ENCODE measurements at places on chromosomes 3 and 15.

DNA sequence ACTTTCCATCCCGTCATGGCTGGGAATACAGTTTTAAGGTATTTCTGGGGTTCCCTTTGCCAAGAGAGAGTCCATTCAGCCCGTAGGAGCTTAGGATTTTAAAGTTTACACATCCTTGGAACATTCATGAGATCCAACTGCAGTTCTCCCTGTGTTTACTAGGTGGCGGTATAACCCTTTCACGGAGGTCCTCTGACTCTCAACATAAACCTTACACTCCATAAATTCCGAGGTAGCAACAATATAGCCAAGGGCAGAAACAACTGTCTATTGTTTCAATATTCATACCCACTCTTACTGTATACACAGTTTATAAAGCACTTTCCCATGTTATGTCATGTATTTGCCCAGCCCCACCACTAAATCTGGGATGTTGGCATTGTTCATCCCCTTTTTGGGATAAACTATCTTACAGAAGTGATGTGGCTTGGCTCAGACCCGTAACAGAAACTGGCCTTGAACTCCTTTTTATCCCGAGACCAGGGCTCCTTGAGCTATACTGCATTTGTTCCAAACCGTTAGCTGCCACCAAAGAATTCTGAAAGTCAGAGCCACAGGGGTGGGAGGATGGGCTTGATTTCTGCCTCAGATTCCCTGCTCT, 69.2 kb upstream of the COL6A5 start:
- peak; percentile 4 for DNase-seq

DNA sequence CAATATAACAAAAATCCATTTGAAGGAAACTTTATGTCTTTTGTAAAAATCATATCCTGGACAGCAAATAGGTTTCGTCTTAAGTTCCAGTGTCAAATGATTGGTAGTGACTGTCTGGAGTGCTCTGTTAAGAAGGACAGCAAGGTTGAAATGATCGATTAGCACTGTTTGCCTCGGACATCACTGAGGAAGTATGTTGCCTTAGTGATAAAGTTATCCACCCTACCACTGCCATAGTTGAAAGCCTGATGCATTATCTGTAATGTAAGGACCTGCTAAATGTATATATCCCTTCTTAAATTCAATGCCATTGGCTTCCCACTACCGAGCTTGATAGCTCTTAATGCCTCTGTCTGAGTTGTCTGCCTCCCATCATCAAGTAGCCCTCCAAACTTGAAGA, 70.0 kb downstream of the CFAP20DC start:
- DNase-seq: no peak

GRCh38 chr3:171748064-171748924, 62.0 kb downstream of the PLD1 start:
- no peak for DNase-seq

DNA sequence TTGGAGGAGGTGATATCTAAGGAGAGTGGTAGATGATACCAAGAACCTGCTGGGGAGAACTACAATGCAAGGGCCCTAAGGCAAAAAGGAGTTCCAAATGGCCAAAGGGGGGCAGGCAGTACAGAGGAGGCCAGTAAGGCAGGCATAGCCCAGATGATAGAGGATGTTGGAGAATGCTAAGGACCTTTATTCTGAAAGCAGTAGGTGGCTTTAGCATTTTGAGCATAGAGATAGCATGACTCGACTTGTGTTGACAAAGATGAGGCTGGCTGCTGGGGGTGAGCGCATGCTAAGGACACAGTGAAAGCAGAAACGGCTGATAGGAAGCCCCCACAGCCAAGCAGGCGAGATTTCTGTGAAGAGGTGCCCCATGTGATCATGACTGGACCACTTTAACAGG, 419.3 kb downstream of the ERC2 start:
- DNase-seq: no peak

- peak; percentile 77 for DNase-seq
These were observed 17.6 kb upstream of the CYP11A1 start for GRCh38 chr15:74384881-74385643.

GRCh38 chr3:32354362-32354778, 37.3 kb upstream of the CMTM7 start:
- no peak for DNase-seq

DNA sequence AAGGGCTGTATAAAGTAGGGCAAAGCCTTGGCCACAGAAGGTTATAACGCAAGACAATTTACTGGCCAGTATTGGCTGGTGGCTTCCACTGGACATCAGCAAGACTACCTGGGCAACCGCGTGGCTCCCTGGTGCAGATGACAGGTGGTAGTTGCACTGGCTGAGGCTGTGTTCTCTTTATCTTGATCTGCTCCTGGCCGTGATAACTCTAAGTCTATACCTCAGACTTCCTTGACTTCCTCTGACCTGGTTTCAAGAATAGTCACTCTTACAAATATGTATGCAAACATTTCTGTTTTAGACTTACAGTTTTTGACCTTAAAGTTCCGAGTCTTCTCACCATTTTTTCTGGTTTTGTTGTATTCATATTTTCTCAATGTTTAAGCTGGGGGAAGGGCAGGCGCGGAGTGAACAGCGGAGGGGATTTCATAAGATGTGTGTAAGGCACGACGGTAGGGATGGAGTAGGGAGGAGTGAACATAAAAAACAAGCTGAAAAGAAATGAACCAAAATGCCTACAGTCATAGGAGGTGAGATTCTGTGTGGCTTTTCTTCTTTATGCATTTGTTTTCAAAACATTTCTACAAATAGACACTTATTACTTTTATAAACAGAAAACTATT, 15.2 kb upstream of the TMEM212 start:
- DNase-seq: no peak

DNA sequence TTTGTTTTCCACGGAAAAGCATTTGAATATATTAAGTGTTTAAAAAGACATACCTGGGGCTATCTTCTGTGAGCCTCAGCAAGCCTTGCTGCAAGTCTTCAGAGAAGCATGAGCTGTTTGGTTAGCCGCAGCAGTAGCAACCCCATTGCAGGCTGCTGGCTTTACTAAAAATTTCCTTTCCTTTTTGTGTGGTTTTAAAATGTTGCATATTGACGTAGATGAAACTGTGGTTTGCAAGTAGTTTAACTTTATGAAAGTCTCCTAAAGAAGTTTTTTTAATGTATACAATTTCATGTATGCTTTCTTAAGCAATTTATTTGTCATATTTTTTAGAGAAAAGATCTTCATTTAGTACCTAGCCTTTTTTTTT, at the start of gene GPR171:
TSS of gene GPR171 (minus strand) at position 166 of the 370 bp plus-strand sequence. CDS start 3,830 bp downstream, outside the sequence.
- peak; percentile 68 for DNase-seq

DNA sequence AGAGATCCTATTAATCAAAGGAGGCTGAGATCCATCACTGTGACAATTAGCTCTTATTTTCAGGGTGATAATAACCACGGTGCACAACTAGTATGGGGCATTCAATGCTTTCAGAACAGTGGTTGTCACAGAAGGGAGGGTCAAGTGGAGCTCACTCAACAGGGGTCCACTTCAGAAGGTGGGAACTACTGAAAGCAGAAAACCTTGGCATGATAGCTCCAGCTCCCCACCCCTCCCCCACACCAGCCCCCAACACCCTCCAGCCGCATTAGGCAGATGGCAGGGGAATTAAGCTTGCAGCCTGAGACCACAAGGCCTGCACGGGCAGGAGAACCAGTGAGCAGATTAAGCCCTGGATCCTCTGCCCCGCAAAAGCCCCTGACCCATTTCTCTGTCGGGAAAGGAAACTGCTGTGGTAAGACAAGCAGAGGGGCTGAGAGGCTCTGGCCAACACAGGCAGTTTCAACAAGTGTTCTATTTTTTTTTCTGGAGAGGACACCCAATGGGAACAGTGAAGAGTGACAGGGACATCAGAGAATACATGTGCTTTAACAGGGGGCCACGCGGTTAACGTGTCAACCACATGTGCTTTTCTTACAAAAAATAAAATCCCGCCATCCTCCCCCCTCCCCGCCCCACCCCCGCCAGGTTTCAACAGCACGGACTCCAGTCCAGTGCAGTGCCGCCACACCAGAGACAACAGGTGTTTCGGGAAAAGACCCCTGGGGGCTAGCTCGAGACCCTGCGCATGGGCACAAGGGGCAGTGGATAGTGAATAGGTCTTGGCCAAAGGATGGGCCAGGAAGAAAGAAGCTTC, 997 bp downstream of the FYCO1 start:
- DNase-seq: peak; percentile 61

GRCh38 chr3:130688015-130688688, 58.5 kb downstream of the PIK3R4 start:
- DNase-seq: no peak

DNA sequence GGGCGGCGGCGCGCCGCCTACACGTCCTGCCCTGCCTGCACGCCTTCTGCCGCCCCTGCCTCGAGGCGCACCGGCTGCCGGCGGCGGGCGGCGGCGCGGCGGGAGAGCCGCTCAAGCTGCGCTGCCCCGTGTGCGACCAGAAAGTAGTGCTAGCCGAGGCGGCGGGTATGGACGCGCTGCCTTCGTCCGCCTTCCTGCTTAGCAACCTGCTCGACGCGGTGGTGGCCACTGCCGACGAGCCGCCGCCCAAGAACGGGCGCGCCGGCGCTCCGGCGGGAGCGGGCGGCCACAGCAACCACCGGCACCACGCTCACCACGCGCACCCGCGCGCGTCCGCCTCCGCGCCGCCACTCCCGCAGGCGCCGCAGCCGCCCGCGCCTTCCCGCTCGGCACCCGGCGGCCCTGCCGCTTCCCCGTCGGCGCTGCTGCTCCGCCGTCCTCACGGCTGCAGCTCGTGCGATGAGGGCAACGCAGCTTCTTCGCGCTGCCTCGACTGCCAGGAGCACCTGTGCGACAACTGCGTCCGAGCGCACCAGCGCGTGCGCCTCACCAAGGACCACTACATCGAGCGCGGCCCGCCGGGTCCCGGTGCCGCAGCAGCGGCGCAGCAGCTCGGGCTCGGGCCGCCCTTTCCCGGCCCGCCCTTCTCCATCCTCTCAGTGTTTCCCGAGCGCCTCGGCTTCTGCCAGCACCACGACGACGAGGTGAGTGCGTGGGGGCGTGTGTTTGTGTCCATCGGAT, 602 bp downstream of the TRIM71 start:
- DNase-seq: peak; percentile 6

DNA sequence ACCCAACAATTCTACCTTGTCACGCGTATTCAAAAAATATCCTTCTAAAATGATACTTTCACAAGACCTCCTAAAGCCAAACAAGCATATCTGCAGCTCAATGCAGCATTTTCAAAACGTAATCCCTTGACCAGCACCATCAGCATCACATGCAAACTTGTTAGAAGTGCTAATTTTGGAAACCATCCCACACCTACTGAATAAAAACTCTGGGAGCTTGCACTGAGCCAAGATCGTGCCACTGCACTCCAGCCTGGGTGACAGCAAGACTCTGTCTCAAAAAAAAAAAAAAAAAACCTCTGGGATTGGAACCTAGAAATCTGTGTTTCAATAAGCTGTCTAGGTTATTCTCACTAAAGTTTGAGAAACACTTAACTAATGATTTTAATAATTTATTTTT, 223.3 kb upstream of the CCDC54 start:
- DNase-seq: no peak

GRCh38 chr3:110904520-110904890, 167.1 kb upstream of the NECTIN3 start:
- no peak for DNase-seq

GRCh38 chr15:80609091-80609490, 86.0 kb upstream of the ABHD17C start:
- DNase-seq: no peak

DNA sequence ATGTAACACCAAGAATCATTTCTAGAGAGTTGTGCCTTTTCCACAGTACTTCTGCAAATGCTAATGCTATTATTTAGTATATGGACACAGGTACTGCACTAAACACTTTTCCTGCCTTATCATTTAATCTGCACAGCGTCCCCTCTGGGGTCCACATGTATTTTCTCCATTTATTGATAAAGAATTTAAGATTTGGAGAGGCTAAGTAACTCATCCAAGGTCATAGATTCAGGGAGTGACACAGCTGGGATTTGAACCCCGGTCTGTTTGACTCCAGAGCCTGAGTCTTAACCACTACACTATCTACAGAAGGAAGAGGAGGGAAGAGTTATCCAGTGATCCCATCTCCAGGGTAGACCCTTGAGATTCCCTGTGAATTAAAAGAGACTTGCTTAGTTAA, 24.9 kb upstream of the TPRG1 start:
- DNase-seq: no peak

GRCh38 chr15:66042624-66043023, 173.3 kb downstream of the RAB11A start:
- DNase-seq: no peak

- no peak for DNase-seq
These were observed 108.9 kb downstream of the RPL22L1 start for GRCh38 chr3:170761103-170761502.

- DNase-seq: no peak
These were observed 430.4 kb downstream of the RBMS3 start for GRCh38 chr3:29711255-29711771.

GRCh38 chr3:185400866-185401265, 37.9 kb downstream of the MAP3K13 start:
- no peak for DNase-seq

DNA sequence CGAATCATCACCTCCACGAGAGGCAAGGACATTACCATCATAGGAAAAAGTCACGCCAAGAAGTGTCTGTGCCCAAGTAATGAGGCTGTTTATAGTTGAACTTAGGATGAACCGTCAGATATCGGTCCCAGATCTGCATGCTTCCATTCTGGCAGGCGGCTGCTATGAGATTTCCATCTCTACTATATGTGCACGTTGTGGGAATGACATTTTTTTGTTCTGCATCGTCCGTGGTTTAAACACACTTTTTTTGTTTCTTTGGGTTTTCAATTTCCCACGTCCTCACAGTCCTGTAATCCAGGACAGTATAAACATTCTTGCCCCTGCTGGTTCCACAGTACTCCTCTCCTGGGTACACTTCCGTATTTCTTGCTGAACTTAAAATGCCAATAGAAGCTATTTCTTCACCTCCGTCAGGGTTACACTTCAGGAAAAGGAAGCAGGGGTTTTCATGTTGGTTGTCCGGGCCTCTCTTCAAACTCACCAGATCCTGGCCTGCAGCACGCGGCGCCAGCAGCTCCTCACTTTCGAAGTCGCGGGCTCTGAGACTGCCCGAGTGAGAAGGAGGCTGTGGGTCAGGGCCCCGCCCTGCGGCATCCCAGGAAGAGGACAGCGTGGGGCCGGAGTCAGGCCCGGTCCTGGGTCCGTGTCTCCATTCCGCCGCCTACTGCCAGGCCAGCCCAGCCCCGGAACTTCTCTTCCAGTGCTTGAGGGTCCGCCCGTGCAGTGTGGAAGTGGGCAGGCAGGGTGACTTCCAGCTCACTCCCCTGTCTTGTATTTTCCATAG, 9.8 kb upstream of the TM4SF4 start:
- no peak for DNase-seq

DNA sequence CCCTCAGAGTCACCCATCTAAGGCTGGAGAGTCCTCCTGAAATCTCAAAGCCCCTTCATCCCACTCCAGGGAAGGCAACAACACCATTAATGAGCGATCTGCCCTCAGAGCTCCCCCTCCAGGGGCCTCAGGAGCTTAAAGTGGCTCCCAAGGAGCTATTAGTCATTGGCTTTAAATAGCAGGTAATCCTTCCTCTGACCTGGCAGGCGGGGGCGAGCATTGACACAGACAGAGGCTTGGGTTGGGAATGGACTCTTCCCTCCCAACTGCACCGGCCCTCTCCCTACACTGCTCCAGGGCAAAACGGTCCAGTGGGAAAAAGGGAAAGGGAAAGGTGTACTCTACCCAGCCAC, 1.4 kb downstream of the MFGE8 start:
- no peak for DNase-seq
